ENCODE measurements at places on chromosomes 11 and 22. TPM values are rescaled to one million over a fixed set of nuclear protein-coding genes. Genes with fewer than 3 reads are reported as not detected.

The PHOX2A gene
- polyA plus RNA-seq, result not detected

The LRP4 gene
- 22.0 TPM for polyA plus RNA-seq

The OR8G1 gene
- polyA plus RNA-seq, result not detected

The DDI1 gene
- not detected for polyA plus RNA-seq

The VPS26B gene
- 37.8 TPM for polyA plus RNA-seq
